ENCODE measurements at places on chromosomes 13 and 19. TPM values are rescaled to one million over a fixed set of nuclear protein-coding genes. Genes with fewer than 3 reads are reported as not detected.
A peak's percentile ranks its signal among the peaks of the same experiment; 100 is the strongest.

- H3K4me1 ChIP-seq: no peaks in the 10 kb centered on the region
- no peak for DNase-seq
- no peak overlapping the region for H3K27ac ChIP-seq
- no peak overlapping the region for H3K4me3 ChIP-seq
- H3K36me3 ChIP-seq: no peaks in the 10 kb centered on the region
Observed at GRCh38 chr19:15913830-15914229, 16.0 kb upstream of the CYP4F2 start.

DNA sequence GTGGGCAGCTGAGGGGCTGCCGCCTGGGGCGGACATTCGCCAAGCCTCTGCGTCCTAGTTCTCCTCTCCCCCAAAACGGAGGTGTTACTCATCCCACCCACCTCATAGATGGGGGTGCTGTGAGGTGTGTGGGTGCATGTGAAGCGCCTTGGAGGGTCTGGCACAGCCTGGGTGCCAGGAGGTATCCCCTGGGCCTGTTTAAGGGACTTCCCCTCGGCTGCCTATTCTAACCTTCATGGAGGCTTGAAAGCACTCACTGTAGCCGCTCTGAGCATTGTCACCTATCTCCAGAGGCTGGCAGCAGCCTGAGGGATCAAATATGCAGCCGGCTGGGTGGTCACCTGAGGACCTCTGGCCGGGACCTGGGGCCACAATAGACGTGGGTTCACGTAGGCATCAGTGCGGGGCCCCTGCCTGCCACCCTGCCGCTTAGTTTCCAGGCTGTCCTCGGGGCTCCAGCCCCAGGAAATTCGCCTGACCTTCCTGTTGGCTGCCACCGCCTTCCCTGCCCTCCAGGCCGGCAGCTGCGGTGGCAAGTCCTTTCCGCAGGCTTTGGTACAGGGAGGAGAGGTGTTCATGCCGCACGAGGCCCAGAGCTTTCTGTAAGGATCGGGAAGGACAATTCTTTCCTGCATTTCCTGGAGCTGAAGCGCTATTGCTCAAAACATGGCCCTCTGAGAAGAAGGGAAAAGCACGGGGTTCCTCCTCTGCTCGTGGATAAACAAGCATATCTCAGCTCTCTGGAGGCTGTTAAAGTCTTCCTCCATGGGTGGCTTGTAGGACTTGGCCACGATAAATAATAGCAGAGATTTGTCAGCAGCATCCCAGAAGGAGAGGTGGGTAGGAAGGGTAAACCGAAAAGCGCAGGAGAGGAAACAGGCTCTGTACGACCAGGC, 4.6 kb downstream of the COL4A2 start:
- no peaks in the 10 kb centered on the region for H3K36me3 ChIP-seq
- peak overlapping the region; percentile 66 for H3K27ac ChIP-seq
- H3K27me3 ChIP-seq: peaks cover 57% of the 10 kb centered on the region
- H3K4me1 ChIP-seq: no peaks in the 10 kb centered on the region

The ZNF534 gene
- 1.1 TPM for polyA plus RNA-seq

DNA sequence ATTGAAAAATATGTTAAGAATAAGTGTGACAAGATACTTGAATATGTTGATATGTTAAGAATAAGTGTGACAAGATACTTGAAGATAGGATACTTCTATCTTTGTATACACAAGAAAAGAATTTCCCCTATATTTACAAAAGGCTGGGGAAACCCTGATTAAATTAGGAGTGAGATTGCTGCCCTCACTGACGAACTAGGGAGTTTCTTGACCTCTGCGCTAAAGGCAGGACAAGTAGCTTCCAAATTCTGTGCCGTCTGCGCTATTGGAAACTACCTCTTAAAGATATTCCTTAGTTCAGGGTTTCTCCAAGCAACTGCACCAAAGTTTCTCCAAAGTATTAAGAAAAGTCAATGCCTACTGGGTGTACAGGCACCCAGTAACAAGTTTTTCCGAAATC, 730 bp downstream of the ZNF260 start:
- H3K4me3 ChIP-seq: peak overlapping the region; percentile 64
- DNase-seq: peak; percentile 26
- peaks cover 6% of the 10 kb centered on the region for H3K4me1 ChIP-seq
- no peaks in the 10 kb centered on the region for H3K36me3 ChIP-seq
- peak overlapping the region; percentile 92 for H3K27ac ChIP-seq

DNA sequence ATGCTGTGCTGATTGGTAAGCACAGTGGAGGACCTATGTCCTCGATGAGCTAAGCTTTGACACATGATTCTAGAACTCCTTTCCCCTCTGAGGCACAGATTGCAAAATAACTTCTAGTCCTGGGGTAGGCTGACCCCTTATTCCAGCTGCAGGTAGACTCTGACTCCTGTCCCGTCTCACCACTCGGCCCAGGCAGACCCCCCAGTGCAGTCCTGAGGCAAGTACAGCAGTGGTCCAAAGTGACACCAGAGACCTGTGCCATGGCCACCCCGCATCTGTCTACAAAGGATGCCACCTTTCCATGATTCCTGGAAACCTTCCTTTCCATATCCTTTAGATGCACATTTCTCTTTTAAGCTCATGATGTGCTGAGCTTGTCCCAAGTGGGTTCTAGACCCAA, 482.5 kb downstream of the ZNF536 start:
- H3K27ac ChIP-seq: no peak overlapping the region
- H3K36me3 ChIP-seq: no peaks in the 10 kb centered on the region
- DNase-seq: no peak
- no peak overlapping the region for H3K4me3 ChIP-seq

GRCh38 chr19:52584736-52585440, 14.8 kb downstream of the ZNF701 start:
- H3K36me3 ChIP-seq: peaks cover 79% of the 10 kb centered on the region
- H3K4me3 ChIP-seq: peak overlapping the region; percentile 20
- H3K27me3 ChIP-seq: no peaks in the 10 kb centered on the region

GRCh38 chr19:13262450-13262849, 112.2 kb downstream of the IER2 start:
- H3K4me3 ChIP-seq: no peak overlapping the region
- no peaks in the 10 kb centered on the region for H3K4me1 ChIP-seq
- no peak overlapping the region for H3K27ac ChIP-seq
- no peaks in the 10 kb centered on the region for H3K36me3 ChIP-seq

The KLK14 gene
- 0.27 TPM for polyA plus RNA-seq

DNA sequence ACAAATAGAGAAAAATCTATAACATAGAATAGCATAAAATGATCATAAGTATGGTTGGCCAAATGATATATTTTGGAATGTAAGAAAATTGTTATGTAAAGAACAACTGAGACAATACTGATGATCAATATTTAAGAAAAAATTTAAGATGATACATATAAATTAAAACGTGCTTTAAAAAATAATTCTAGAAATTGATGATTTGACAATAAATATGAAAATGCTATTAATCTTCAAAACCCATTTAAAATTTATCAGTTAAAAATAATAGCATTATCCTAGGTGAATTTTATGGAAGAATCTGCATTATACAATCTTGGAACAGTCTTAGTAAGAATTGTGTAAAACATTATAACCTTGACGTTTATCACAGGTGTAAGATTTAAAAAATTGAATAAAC, 95.1 kb upstream of the DACH1 start:
- no peaks in the 10 kb centered on the region for H3K4me1 ChIP-seq
- H3K27me3 ChIP-seq: no peaks in the 10 kb centered on the region
- no peaks in the 10 kb centered on the region for H3K36me3 ChIP-seq
- no peak for DNase-seq

GRCh38 chr13:28719227-28720055, 671 bp upstream of the SLC46A3 start:
- H3K27ac ChIP-seq: peak overlapping the region; percentile 98
- H3K27me3 ChIP-seq: no peaks in the 10 kb centered on the region
- DNase-seq: no peak
- no peaks in the 10 kb centered on the region for H3K4me1 ChIP-seq
- H3K36me3 ChIP-seq: no peaks in the 10 kb centered on the region

The EPS8L1 gene
- polyA plus RNA-seq: 16.3 TPM

DNA sequence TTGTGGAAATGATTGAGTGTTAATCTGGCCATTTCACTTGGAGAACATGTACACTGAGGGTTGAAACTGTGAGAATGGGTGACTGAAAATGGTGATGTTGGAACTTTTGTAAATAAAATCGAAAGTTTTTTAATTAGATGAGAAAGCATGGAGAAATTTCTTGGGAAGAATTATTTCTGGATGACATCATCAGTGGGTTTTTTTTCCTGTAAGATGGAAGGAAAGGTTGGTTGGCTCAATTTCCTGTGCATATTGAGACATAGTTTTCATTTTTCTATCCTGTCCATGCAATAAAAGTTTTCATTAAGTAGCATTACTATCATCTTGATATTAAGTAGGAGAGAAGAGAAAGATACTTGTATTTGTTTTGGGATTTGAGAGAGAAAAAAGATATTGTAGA, 120.6 kb upstream of the HTR2A start:
- H3K27ac ChIP-seq: no peak overlapping the region
- H3K4me1 ChIP-seq: no peaks in the 10 kb centered on the region
- no peaks in the 10 kb centered on the region for H3K36me3 ChIP-seq

DNA sequence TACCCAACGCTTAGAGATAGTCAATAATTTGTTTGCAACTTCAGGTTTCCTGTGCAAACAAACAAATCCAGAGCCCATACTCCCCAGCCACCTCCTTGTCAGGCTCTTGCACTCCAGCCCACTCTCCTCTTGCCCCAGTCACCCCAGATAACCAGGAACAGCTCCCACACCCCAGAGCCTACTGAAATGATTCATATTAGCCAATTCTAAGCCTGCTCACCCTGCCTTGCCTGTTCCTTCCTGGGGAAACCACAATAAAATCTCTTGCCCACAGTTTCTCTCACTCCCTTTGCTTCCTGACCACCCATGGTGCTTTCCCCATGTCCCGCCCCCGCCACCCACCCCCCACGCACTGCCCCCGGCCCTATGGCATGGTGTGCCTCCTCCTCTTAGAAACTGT, 3.8 kb upstream of the ACTL9 start:
- H3K27ac ChIP-seq: no peak overlapping the region
- no peak overlapping the region for H3K4me3 ChIP-seq
- H3K27me3 ChIP-seq: no peaks in the 10 kb centered on the region

DNA sequence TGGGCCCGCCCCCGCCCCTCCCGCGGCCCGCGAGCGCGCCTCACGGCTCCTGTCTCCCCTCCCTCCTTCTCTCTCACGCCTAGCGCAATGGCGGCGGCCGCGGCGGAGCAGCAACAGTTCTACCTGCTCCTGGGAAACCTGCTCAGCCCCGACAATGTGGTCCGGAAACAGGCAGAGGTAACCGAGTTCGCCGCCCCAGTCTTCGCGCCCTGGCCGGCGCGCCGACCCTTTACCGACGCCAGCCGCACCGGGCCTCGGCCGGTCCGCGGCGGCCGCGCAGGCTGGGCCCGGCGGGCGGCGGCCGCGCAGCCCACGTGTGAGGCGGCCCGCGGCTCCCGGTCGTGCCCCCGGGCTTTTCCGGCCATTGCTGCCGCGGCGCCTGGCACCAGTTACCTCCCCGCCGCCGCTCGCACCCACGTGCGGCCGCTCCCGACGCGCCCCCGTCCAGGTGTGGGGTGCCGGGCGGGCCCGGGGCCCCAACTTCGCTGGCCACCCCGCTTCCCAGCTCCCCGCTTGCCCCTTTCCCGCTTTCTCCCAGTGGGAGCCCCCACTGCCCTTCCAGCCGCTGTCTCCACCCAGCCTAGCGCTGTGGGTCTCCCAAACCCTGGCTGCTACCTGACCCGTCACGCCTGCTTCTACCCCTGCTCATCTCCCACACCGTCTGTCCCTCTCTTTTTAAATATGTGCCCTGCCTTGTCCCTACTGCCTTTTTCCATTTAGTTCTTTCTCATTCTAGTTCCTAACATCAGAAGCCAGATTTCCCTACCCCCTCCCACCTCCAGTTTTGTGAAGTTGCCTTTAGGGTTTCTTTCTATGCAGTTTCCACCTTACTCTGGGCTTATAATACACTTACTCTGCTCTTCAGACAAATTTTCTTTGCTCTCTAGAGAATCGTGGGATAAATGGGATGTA, 23.4 kb downstream of the IPO5 start:
- DNase-seq: peak; percentile 86
- H3K4me1 ChIP-seq: peaks cover 29% of the 10 kb centered on the region
- peak overlapping the region; percentile 77 for H3K4me3 ChIP-seq
- peak overlapping the region; percentile 86 for H3K27ac ChIP-seq
- H3K36me3 ChIP-seq: no peaks in the 10 kb centered on the region

The ZNF649 gene
- polyA plus RNA-seq: 26.8 TPM

The HMG20B gene
- 91.0 TPM for polyA plus RNA-seq

The DPY19L3 gene
- polyA plus RNA-seq: 79.9 TPM

- no peaks in the 10 kb centered on the region for H3K27me3 ChIP-seq
- peaks cover 17% of the 10 kb centered on the region for H3K36me3 ChIP-seq
- DNase-seq: no peak
- H3K4me1 ChIP-seq: no peaks in the 10 kb centered on the region
Observed at GRCh38 chr19:11995174-11995573, 30.3 kb downstream of the ZNF763 start.

- H3K27ac ChIP-seq: no peak overlapping the region
- H3K27me3 ChIP-seq: no peaks in the 10 kb centered on the region
- no peaks in the 10 kb centered on the region for H3K36me3 ChIP-seq
- DNase-seq: no peak
- no peak overlapping the region for H3K4me3 ChIP-seq
Observed at GRCh38 chr13:33471204-33471603, 185.6 kb upstream of the STARD13 start.

DNA sequence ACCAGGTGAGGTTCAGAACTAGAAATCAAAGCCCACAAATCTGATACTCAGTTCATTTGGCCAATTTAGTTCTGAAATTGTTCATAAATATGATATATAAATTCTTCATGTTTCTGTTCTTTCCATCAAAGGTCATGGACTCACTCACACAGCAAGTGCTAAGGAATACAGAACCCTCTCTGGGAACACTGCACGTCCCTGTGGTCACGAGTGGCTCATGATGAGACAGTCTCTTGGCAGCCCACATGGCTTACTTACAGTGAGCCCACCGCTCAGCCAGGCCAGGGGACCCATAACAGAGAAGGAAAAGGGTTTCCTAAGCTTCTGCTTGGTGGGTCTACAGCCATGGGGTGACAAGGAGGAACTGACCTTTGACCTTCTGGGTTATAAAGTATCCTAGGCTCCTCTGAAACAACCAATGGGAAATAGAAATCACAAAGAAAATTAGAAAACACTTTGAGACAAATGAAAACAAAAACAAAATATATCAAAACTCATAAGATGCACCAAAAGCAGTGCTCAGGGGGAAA, 67.4 kb downstream of the CDADC1 start:
- H3K4me1 ChIP-seq: peaks cover 4% of the 10 kb centered on the region
- H3K36me3 ChIP-seq: no peaks in the 10 kb centered on the region
- peak overlapping the region; percentile 76 for H3K27ac ChIP-seq
- H3K27me3 ChIP-seq: no peaks in the 10 kb centered on the region
- H3K4me3 ChIP-seq: no peak overlapping the region

Measured in left lung (tissue), 14 donors.